ENCODE measurements at places on chromosomes 3 and 15.
A peak's percentile ranks its signal among the peaks of the same experiment; 100 is the strongest.

DNA sequence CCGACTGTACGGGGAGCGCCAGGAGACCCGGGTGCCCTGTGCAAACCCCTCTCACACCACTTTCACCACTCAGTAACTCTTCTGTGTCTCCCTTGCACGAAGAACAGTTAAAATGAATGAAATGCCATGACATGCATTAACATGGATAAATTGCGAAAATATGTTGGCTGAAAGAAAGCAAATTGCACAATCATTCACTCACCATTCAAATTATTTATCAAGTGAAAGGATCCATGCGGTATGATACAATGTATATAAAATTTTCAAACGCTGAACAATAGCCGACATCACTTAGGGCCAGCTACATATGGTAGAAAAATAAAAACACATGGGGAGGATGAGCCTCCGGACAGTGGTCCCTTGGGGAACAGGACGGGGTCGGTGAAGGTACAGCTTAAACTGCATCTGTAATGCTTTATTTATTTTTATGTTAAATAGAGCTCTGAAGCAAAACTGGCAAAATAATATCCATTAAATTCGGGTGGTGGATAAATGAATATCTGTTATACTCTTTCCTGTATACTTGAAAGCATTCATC is 45.9 kb downstream of the SLC12A8 start:
- peak; percentile 5 for DNase-seq

DNA sequence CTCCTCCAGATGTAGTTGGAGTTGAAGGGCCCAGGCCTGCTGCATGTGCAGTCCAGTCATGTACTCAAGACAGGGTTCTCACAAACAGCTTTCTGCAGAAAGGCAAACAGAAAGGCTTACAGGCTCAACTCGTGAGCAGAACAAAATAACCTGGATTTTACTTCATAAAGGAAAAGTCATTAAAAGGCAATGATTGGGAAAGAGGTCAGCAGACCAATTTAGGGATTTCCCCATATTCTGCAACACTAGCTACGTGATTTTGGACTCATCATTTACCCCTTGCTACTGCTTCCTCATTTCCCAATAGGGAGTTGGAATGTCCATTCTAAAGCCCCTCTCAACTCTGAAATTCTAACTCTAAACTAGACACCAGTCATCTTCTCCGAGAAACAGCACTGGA is 18.1 kb downstream of the METTL6 start:
- DNase-seq = no peak

DNA sequence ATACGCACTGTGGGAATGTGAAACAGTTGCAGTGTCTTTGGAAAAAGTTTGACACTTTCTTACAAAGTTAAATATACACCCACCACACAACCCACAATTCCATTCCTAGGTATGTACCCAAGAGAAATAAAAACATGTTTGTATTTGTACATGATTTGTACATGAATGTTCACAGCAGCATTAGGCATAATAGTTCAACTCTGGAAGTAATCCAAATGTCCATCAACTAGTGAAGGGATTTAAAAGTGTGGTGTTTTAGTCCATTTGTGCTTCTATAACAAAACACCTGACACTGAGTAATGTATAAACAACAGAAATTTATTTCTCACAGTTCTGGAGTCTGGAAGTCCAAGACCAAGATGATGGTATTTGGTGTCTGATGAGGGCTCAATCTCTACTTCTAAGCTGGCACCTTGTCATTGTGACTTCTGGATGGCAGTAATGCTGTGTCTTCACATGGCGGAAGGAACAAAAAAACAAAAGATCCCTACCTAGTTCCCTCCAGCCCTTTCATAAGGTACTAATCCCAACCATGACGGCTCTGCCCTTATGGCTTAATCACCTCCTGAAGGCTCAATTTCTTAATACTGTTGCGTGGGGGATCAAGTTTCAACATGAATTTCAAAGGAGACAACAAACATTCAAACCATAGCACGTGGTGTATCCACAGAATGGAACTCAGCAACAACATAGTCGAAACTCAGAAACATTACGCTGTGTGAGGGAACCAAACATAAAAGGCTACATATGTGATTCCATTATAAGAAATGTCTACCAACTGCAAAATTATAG is 120.5 kb downstream of the AQP9 start:
- no peak for DNase-seq

DNA sequence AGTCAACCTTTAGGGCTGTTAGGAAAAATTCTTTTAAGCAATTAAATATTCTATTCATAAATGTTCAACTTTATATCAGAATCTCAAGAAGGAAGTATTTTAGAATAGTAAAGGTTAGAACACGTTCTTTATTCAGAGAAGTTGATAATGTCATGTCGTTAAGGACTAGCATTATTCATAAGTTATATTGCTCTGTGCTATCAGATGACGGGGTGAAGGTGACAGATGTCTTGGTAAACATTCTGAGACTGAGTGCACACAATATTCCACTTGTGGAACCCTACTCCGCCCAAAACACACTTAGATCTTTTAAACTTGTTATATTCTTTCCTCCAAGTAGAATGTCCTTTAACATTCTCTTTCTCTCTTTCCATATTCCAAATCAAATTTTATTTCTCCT is 7.9 kb downstream of the AP4E1 start:
- DNase-seq = no peak

DNA sequence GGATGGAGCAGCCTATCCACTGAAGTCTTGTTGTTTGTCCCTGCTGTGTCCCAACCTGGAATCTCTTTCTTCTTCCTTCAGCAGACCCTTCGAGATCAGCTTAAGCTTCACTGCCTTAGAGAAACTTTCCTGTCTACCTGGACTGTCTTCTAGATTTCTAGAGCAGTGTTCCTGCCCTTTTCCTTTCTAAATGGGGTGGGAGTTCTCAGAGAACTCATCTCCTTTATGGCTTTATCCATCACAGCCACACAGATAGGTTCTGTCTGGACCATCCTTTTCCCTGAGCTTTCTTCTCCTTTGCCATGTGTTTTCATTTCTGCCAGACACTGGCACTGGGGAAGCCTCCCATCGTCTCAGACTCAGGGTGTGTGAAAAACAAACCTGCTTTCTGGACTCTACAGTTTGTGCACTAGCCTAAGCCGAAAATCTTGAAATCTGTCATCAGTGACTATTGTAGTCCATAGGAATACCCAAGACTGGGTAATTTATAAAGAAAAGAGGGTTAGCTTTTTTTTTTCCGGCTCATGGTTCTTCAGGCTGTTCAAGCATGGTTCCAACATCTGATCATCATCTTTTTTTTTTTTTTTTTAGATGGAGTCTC is 177.5 kb downstream of the PGPEP1L start:
- DNase-seq = no peak

GRCh38 chr3:137264071-137264820 is 306.5 kb downstream of the IL20RB start:
- DNase-seq = peak; percentile 92
